ENCODE measurements at places on chromosomes 16 and 17.

- no peak for DNase-seq
Observed at GRCh38 chr17:61627658-61628057, 36.6 kb upstream of the NACA2 start.

DNA sequence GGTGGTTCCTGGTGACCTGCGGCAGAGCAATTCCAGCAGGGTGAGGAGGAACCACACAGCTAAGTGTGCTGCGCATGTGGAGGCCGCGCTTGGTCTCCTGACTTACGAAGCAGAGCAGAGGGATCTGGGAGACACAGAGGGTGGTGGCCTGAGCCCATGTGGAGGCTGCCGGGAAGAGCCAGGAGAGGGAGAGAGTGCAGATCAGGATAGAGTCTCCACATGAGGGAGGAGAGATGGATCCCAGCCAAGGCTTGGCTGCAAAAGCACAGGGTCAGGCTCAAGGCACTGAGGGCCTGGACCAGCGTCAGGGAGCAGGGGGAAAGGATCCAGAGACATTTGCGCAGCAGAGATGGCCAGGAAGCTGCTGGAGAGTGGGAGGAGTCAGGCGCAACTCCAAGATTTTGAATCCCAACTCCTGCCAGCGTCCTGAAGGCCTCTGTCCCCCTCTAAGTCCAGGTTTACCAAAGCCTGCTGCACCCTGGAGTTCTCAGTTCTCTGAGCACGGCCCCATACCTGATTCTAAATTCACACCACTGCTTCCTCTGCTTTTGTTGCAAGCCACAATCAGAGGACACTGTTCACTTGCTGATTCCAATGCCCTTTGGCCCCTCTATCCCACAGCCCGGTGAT is 11.3 kb upstream of the MLLT6 start:
- no peak for DNase-seq

DNA sequence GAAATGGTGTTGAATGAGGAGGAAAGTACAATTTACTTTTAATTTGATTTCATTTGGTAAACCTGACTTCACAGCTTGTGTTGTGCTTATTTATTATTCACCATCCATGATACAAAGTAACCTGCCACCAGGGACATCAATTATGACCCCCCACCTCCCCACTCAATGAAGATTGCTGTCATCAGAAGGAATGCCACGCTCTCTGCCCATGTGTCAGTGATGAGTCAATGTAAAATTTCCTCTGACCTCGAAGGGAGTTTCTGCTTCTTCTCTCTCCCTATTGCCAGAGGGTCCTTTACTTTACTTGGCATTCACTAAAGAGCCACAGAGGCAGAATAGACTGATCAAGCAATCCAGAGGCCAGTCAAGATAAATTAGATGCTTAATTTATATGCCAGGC is 759.7 kb downstream of the CDH11 start:
- DNase-seq, result no peak

GRCh38 chr16:10957771-10958482 is 13.6 kb downstream of the CLEC16A start:
- peak; percentile 44 for DNase-seq

- peak; percentile 32 for DNase-seq
Observed at GRCh38 chr17:38925263-38925995, at the start of gene LASP1NB. Gene LASP1NB, plus strand, starts transcription at chr17:38925614.

- no peak for DNase-seq
Observed at GRCh38 chr17:28972437-28972836, 21.1 kb upstream of the PHF12 start.

- no peak for DNase-seq
Observed at GRCh38 chr16:85227946-85228862, 115.9 kb upstream of the CIBAR2 start.

GRCh38 chr17:37743875-37744632 is 805 bp downstream of the HNF1B start:
- DNase-seq, result no peak

- peak; percentile 21 for DNase-seq
Observed at GRCh38 chr17:33968350-33969044, 286.6 kb upstream of the CCL2 start.

DNA sequence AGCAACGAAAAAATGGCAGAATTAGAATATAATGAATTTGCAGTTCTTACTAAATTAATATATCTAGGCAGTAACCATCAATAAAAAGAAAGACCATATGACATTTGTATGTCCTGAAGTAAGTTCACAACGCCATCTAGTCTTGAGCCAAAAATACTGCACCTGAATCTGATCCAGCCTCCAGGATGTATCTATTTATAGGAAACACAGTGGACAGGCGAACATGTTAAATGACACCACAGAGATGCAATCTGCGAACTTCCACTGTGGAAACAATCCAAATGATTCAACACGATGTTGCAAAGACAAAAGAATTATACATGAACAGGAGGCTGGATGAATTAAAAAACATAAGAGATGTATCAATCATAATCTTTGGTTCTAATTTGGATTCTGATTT is 197.6 kb downstream of the CDH13 start:
- no peak for DNase-seq

- DNase-seq, result no peak
Observed at GRCh38 chr17:32114536-32114935, 27.8 kb upstream of the RHOT1 start.

GRCh38 chr16:4323845-4324488 is 8.1 kb downstream of the GLIS2 start:
- no peak for DNase-seq

- no peak for DNase-seq
Observed at GRCh38 chr17:68315930-68316329, 24.6 kb downstream of the ARSG start.

DNA sequence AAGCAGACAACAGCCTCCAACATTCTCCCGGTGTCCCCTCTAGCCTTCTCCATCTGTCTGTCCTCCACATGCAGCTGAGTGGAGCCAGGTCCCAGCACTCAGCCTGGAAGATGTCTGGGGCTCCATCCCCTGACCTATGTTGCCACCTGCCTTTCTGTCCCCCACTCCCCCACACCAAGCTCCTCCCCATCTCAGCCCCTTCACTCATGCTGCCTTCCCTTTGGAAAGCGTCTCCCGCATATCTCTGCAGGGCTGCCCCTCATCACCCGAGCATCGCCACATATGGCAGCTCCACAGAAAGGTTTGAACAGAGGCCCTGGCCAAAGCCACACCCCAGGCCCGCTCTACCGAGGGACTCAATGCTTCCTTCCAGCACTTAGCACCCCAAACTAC is 24.2 kb downstream of the NSMCE1 start:
- DNase-seq, result no peak

DNA sequence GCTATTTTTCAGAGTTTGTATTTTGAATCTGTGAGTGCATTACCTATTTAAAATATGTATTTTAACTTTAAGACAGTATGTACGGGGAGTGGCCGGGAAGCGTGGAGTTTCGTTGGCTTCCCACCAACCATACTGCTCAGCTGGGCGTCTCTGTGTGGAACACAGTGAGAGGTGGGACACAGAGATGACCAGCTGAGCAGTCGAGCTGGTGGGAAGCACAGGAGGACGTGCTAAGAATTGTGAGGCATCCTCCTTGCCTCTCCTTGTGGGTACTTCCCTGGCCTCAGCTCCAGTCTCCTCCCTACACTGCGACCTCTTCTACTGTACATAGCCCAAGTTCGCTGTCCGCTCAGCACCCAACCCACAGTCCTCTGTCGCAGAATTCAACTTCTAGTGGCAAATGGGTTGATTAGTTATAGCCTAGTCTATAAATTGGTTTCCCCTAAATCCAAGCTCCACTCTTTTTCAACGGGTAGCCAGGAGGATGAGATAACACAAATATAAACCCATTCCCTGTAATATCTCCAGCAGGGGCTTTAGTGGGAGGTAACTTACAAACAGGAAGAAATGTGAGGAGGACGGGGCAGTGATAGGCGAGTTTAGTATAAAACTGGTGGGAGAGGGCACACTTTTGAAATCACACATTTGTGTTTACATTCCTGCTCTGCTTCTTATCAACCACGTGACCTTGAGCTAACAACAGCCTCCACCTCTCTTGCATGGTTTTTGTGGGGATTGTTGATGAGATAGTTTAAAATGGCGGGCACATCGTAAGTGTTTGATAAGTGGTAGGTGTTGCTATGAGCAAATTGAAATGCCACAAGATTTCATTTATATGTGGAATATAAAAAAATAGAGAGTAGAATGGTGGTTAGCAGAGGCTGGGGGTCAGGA is 211.9 kb upstream of the HS3ST3A1 start:
- no peak for DNase-seq

DNA sequence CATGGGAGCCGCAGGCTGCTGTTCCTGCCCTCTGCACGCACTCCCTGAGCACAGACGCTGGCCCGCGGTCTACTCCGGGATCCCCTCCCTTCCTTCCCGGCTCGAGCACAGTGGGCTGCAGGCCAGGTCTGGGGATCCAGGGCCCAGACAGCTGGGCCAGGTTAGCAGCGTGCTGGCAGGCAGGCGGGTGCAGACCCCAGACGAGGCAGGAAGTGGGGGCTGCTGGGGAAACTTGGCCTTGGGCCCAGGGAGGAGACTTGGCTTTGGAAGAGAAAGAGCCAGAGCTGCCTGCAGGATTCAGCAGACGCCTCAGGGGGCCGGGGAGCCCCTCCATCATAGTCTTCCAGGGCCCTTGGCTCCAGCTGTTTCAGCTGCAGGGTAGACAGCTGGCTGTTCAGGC is 30.2 kb upstream of the ABCC3 start:
- no peak for DNase-seq

GRCh38 chr17:5871666-5872065 is 198.5 kb upstream of the WSCD1 start:
- DNase-seq, result no peak

DNA sequence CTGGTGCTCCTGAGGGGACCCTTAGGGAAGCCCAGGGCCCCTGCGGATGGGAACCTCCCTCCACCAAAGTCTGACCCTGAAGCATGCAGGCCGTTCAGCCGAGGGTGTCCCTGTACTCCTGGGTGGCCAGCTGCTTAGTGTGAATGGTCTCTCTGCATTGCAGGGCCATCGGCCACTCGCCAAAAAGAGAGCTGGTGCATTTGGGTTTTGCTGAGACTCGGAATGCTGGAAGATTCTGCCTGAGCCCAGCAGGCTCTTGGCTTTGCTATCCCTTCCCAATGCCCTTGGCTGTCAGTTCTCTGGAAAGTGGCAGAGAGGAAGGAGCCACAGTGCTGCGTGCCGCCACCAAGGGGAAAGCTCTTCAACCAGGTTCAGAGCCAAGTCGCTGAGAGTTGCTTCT is 2.8 kb downstream of the MEOX1 start:
- no peak for DNase-seq

GRCh38 chr17:16935241-16935663 is 36.7 kb downstream of the TNFRSF13B start:
- DNase-seq, result no peak

DNA sequence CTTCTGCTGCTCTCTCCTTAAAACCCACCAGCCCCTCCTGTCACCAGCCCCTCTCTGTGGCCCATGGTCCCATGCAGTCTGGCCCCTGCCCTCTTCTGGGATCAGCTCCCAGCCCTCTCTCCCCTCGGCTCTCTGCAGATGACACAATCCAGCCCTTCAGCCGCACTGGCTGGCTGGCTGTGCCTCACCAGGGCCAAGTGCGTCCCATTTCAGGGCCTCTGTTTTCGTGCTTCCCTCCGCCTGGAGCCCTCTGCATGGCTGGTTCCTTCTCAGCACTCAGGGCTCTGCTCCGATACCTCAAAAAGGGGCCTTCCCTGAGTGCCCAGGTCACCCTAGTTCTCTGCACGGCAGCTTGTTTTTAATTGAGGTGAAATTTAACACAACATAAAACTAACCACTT is 124.3 kb downstream of the SOCS1 start:
- no peak for DNase-seq

DNA sequence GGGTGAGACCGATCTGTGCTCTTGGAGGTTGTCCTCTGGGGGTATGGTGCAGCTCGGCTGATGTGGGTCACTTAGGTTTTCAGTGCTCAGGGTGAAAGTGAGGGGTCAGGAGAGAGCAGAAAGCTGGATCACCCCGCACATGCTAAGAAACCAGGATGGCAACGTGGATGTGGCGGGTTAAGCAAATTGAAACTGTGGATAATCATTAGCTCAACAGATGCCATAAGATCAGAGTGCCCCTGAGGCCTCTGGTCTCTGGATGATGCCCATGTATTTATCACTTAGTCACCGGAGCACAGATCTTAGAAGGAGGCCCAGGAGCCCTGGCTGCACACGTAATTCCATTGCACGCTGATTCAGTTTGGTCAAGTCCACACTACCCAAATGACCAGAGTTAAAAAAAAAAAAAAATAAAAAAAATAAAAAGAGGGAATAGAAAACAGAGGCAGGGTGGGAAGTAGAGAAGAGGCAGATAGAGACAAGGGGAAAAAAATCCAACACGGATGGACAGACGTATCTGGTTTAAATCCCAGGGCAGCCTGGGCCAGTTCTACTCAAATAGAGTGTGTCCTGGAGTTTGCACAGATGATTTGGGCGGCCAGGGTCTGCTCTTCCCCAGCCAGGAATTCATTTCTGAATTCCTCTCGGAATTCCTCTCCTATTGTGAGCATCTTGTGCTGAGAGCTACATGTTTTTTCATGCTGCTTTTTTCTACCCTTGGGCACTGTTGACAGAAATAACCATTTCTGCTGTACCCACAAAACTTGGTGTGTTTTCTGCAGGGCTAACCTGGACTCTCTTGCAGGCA is 378.3 kb downstream of the CPPED1 start:
- no peak for DNase-seq

- DNase-seq, result no peak
Observed at GRCh38 chr17:18166894-18167293, 16.7 kb upstream of the ALKBH5 start.

DNA sequence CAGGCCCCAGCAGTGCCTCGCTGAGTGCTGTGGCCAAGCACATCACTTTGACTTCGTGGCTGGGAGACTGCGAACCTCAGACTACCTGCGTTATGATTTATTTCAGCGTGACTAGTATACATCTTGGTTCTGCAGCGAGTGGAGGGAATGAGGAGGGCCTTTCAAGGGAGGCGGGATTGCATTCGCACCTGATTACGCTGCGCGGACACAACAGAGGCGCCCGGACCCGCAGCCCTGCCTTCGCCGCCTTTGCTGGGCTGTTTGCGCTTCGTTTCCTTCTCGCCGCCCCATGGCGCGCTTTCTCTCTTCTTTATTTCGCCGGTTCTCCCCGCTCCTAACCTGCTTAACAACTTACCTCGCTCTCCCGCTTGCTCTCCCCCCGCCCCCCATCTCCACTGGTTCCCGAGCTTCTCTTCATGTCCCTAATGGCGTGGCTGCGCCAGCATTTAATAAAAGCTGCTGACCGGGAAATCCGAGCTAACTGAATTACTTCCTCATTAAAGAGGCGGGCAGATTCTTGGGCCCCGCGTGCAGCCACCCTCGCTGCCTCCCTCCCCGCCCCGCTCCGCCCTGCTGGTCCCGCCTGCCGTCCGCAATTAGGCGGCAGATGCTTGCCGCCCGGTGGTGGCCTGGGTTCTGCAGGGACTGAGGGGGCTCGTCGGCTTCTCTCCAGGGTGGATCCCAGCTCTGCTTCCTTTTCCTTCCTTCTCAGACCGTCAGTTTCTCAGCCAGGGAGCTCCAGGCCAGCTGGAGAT is 257.6 kb upstream of the SDK2 start:
- DNase-seq, result no peak

DNA sequence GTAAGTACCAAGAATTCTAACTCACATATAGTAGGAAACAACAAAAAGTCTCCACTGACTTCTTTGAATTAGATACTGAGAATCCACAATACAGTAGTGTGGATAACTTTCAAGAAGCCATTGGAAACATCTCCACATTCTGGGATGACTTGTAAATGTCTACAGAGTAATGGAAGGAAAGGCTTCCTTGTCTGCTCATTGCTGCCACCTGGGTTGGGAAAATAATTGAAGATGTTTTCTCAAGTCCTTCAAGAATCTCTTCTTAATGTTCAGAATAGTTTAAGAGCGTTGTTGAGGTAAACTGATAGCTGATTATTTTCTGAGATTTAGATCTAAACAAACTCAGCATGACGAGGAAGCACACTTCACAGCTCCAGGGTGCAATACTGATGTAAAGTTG is 14.0 kb downstream of the CPSF4L start:
- DNase-seq, result no peak

Measured in CD4-positive, alpha-beta T cell treated with Interleukin-2 at 100 ng/mL for 4 hours (primary cell).